Cardiac septum (tissue), 1 donor: ENCODE measurements at places on chromosomes 2 and 18. TPM values are rescaled to one million over a fixed set of nuclear protein-coding genes. Genes with fewer than 3 reads are reported as not detected.

DNA sequence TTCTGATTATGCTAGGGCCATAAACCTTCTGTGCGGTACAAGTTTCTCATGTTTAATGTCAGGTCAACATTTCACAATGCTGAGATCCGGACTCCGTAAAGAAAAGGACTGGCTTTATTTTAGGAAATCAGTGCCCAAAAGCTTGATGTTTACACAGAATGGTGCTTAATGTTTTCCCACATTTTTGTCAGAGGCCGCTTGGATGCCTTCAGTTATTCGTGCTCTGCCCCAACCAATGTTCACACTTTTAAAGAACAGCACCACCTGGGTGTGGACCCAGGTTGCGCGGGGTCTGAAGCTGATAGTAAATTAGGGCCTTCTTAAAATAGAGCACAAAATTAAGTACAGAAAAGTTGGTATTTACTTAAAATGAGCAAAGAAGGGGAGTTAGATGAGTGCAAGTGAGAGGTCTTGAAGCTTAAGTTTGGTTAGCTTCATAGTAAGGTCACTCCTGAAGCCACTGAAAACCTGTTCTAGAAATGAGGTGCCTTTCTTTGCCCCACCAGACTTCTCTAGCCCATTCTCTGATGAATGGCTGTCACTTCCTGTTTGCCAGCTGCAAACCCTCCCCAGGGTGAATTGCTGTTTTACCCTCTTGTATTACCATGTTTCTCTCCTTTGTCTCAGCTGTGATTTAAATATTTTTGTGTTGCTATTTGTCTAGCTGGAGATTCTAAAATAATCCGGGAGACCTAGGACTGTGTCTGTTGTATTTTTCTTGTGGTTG is 20.5 kb downstream of the SLC3A1 start:
- DNase-seq: no peak

DNA sequence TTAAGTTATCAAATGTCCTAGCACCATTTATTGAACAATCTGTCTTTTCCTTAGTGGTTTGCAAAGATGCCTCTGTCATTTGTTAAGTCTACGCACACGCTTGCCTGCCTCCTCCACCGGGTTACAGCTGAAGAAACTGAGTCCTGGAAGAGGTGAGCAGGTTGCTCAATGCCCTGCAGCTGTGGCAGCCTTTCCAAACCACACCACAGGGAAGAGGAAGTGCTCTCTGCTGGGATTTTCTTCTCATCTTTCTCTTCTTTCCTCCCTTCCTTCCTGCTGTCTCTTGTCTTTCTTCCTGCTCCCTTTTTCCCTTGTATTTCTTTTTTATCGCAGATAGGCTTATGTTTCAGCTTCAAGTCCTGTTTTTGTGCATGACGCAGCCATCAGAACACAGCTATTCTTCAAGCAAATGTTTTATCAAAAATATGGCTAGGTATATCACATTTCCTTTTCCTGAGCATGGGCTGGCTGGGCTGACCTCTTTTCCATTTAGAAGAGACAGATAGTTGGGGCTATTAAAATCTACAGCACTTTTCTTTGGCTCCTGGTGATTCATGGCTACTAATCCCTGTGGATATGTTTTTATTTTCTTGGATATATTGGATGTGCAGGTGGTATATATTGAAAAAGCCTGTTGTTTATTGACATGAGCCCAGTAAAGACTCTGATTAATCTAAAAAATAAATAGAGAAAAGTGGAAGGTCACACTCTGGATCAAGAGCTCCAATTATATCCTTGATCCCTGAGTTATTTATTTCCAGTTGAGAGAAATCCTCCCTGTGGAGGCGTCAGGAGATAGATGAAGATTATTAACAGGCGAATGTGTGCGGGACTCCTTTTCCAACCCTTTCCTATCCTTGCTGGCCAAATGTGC is 214.6 kb downstream of the TSN start:
- DNase-seq: no peak

DNA sequence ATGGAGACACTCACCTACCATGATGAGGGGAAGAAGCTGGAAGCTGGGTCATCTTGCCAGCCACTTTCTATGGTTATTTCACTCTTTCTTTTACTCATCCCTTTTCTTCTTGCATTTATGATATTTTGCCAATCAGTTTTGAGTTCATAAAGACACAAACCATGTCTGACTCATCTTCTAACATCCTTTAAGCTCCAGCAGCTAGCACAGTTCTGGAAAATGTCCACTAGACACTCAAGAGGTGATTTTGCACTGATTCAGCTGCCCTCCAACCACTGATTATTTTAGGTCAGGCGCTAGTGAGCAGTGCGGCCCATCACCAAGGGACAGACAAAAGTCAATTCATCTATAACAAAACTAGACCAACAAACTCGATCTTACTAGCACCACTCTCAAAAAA is 537.1 kb upstream of the ID2 start:
- DNase-seq: no peak

DNA sequence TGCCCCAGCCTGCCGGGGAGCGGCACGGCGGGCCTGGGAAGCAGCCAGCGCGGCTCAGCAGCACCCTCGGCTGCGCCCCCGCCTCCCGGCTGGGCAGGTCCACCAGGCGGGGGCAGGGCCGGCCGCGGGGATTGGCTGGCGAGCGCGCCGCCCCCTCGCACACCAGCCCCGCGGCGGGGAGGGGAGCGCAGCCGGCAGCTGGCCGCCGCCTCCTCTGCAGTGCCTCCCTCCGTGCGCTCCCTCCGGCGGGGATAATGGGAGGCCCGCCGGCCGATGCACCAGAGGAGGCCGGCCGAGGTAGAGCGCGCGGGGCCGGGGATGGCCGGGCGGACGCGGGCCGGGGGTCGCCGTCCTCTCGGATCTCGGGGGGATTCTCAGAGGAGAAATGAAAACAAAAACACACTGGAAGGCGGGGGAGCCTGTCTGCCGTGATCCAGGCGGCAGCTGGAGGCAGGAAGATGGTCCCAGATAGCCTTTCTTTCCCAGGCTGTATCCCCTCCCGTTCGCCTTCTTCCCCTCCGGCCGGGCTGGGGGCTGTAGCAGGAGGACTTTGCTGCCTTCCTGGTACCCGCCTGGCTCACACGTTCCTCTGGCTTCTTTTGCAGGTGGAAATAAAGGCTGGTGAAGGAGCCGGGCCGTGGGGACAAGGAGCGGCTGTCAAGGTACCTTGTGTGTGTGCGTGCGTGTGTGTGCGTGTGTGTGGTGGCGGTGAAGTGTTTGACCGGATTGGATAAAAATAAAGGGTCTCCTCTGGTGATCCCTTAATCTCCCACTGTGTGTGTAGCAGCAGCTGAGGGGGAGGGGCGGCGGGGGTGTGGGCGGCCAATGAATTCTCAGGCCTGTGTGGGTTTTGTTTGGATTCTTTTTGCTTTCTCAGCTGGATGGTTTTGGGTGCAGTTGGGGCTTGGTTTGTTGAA is 18.1 kb downstream of the TET3 start:
- DNase-seq: peak; percentile 90

GRCh38 chr2:46416739-46417403 is 62.5 kb upstream of the TMEM247 start:
- no peak for DNase-seq

CDH7 gene
- total RNA-seq: 0.30 TPM

MALL gene
- total RNA-seq: 19.6 TPM

GRCh38 chr2:15287447-15288184 is 273.5 kb downstream of the NBAS start:
- no peak for DNase-seq

DNA sequence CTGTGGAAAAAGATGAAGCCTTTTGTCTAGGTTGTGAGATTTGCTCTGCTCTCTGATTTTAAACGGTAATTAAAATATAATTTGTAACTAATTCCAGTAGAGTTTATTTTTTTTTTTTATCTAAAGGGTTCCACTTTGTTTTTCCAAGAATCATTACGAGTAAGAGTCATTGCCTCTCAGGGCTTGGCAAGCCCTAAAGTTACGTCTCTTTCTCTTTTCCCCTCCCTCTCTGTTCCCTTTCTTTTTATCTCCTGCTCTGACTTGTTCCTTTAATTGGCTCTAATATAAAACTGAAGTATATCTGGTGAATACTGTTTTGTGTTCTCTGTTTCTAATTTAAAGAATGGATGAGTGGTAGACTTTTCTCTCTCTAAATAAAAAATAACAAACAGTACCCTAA is 75.8 kb downstream of the CALCRL start:
- no peak for DNase-seq

GRCh38 chr2:211144078-211144477 is 587.7 kb downstream of the CPS1 start:
- no peak for DNase-seq

UGT1A10 gene
- total RNA-seq: not detected

GRCh38 chr2:217049422-217049821 is 189.6 kb upstream of the TNP1 start:
- DNase-seq: no peak

DNA sequence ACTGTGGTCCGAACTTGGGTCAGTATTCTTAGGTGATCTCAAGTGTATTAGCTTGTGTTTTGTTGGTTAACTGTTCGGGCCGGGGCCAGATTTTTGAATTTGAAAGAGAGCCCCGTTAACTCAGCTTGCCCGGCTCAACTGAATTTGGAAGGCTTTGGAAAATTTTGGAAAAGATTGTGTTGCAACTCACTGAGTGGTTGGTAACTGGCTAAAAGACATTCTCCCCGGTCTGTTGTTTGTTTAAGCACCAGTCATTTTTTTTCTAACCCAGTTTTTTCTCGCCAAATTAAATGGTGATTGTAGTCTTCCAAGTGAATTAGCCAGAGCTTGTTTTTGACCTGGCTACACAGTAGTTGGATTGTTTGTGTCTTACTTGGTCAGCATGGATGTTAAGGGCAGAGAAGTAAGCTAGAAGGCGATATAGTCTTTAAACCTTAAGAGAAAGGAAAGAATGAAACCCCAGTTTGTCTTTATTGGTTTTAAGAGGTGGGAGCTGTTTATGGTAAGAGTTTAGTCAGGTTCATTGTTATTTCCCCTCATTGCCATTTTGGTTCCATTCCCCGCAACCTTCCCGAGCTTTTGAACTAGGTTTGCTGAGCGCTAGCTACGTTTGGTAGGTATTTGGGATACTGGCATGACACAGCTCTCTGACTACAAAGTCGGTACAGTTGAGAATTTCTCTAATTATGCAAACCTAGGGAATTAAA is 2.4 kb downstream of the MAP4K4 start:
- DNase-seq: no peak

DNA sequence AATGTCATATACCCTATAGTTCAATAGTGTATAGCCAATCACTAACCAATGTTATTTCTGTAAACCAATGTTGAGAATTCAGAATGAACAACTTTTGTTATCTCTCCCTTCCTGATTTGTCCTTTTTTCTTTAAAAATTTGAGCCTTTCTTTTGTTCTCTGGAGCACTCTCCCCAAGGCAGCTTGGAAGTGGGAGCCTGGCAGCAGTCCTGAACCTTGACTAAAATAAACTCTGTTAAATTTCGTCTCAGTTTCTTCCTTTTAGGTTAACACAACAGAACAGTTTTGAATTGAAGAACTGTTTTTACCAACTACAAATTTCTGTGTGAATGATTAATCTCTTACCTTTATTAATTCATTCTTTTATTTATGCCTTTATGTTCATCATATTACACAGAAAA is 35.9 kb downstream of the CD302 start:
- DNase-seq: no peak

TEX51 gene
- not detected for total RNA-seq

IL36RN gene
- total RNA-seq: not detected

DNA sequence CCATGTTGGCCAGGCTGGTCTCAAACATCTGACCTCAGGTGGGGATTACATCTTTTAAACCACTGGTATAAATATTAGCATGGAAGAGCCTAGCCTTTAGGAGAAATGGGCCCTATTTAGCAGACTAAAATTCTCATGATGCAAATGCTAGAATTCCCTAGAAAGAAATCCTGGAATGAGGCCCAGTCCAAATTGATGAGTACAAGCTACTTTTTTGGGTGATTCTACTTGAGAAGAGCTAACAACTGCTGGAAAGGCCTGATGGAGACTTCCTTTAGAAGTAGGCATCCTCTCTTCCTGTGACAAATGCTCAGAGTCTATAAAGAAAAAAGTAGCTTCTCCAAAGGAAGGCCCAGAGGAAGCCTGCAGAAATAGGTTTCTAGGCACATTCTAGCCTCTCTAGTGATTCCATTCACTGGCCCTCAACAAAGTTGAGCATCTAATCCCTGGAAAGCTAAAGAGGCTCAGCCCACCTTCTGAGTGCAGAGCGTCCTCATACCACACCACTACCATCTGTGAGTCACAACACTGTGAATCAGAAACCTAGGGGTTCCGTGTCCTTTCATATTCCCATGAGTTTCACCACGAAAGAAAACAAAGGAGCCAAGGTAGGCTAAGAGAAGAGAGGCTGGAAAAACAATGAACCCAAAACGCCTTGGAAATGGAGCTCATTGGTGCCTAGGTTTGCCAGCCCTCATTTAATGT is 183.1 kb downstream of the C1D start:
- no peak for DNase-seq

DNA sequence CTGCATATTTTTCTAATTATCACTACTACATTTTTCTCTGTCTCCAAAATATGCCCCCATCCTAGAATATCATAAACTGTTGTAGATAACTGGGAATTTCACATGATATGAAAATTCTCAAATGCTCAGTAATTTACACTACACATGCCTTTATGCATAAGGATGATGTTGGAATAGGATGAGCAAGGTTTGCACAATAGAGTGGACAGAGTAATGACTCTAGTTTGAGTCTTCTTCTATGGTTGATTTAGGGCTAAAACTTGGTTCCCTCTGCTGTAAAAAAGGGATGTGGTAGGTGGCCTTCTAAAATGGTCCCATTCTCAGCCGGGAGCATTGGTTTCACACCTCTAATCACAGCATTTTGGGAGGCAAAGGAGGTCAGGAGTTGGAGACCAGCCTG is 129.9 kb downstream of the BCL11A start:
- no peak for DNase-seq

- DNase-seq: no peak
Observed at GRCh38 chr2:20398956-20399567, 47.8 kb upstream of the RHOB start.

DNA sequence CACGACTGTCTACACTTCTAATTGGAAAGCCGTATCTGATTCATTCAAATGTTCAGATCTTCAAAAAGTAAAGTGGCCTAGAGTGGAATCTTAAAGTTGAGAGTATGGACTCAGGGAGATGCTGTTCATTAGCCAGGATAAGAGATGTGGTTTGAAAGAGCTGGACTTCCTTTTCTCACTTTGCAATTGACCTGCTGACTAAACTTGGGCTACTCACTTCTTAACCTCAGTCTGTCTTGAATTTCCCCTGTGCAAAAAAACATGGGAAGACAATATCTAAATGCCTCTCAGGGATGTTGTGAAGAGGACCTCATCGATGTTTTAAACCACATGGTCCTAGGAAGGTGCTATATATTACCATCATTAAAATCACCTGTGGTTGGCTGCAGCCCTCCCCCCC is 64.1 kb downstream of the BCL2 start:
- no peak for DNase-seq

ONECUT2 gene
- total RNA-seq: 0.22 TPM

DNA sequence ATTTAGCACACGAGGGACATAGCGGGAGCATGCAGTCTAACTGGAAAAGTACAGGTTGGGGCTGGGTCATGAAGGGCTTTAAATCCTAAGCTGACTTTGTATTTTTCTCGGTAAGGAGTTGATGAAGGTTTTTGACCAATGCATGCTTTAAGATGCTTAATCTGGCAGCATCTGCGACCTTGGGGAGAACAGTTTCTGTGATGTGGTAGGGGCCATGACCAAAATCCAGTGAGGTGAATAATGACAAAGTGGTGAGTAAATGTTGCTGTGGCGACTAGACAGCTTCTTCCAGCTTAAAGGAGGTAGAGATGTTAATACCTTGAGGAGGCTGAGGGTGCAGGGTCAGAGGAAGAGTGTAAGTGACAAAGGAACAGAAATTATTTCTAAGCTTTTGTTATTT is 174.6 kb upstream of the ALPP start:
- no peak for DNase-seq

DNER gene
- 1.00 TPM for total RNA-seq
